Neural progenitor cell (in vitro differentiated cells): ENCODE measurements at places on chromosomes 12 and 14.

DNA sequence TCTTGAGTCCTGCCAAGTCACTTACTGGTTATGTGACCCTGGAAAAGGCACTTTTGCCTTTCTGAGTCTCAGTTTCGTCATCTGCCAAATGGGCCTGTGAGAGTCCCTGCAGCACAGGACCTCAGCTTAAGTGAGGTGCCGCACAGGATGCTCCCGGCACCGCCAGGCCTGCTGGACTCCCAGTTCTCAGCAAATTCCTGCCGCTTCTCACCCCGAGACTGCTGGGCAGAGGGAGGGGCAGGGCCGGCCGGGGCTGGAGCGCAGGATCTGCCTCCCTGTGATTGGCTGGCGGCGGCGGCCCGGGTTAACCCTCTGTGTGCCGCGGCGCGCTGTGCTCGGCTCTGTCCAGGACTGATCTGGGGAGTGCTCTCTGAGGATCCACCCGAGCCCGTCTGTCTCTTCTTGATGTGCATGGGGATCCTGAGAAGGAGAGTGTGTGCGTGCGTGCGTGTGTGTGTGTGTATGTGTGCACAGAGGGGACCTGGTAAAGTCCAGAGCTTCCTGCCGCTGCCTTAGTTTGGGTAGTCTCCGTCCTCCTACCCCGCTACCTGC is 8.6 kb downstream of the SETD1B start:
- DNase-seq: peak; percentile 88

GRCh38 chr12:69623970-69624369 is 13.3 kb upstream of the LRRC10 start:
- DNase-seq: no peak

- no peak for DNase-seq
Observed at GRCh38 chr14:23015618-23016017, 5.7 kb upstream of the C14orf93 start.

- no peak for DNase-seq
Observed at GRCh38 chr14:60622210-60622916, 26.9 kb downstream of the SIX1 start.

GRCh38 chr12:106144847-106145246 is 6.1 kb upstream of the NUAK1 start:
- no peak for DNase-seq

- no peak for DNase-seq
Observed at GRCh38 chr12:63894132-63894531, 49.6 kb downstream of the SRGAP1 start.

GRCh38 chr14:29941401-29941800 is 13.8 kb upstream of the PRKD1 start:
- DNase-seq: no peak

DNA sequence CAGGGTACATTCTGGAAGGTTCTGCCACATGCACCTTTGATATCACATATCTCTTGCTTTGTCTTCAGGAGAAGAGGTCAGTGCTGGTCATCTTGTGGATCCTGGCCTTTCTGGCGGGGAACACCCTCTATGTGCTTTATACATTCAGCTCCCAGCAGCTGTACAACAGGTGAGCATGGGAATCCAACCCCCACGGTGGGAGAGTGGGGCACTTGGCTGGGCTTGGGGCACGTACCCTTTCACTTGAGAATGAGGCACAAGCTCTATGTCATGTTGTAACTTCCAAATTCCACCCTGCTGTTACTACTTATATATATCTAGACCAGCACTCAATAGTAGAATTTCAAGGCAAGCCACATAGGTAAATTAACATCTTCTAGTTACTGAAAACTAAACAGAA is 28.6 kb downstream of the RNFT2 start:
- no peak for DNase-seq

DNA sequence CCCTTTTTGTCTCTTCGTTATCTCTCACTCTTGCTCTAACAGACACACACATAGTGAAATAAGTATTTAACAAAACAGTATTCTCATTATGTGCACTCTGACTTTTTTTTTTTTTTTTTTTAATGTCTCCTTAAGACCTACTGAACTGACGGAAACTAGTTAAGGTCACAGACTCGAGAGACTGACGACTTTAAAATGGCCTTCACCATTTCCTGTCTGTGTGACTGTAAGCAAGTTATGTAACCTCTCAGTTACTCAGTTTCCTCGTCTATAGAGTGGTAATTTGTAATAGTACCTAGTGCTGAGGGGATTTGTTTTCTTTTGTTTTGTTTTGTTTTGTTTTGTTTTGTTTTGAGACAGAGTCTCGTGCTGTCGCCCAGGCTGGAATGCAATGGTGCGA is 284.8 kb downstream of the FBXL14 start:
- DNase-seq: no peak

DNA sequence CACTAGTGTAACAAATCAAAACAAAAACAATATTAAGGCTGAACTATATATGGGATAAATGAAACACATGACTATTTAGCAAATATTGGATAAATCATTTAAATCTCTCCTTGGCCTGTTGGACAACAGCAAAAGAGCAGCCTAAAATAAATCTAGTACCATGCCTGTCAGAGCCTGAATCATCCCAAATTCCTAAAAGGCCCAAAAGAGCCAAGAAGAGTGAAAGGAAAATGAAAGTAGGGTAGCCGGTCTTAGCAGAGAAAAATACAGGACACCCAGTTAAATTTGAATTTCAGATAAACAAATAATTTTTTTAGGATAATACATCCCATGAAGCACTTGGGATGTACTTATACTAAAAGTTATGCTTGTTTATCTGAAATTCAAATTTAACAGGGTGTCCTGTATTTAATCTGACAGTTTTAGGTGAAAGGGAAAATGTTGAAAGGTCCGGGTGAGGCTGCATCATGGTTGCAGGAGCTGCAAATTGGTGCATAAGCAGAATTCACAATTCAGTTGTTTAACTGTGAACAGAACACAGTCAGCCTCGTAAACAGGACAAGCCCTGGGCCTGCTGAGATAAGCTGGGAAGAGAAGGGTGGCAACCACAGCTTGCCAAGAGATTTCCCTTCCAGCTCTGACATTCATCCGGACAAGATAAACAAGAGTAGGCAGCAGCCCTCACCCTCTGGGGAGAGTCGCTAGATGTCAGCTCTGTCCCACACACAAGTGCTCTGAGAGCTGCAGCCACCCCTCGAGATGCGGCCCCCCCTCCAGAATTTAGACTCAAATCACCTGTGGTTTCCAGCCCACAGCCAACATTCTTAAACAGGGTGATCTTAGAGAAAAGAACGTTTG is 30.3 kb downstream of the DMAC2L start:
- peak; percentile 72 for DNase-seq

- DNase-seq: no peak
Observed at GRCh38 chr12:122646517-122647217, 56.5 kb downstream of the HCAR2 start.

DNA sequence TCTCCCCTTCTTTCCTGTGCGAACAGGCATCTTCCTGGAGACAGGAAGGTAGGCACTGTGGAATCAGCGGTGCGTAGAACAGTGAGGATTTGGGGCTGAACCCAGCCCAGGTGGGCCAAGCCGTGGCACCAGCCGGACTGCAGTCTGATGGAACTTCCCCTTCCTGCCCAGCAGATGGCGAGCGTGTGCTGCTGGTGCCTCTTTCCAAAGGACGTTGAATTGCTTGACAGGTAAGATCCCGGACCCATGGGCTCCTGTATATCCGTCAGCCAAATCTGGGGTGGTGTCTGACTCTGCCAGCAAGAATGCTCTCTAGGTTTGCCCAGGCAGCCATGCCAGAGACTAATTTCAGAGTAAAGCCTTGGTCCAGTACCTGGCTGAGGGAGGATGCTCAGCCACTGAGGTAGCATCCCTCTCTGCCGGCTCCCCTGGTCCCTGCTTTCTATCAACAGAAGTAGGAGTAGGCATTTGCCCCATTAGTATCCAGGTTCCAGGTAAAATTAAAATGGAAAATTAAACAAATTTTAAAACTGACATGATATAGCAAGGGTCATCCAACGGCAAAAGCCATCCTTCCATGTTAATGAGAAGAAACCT is 21.1 kb upstream of the KCNA5 start:
- peak; percentile 79 for DNase-seq

DNA sequence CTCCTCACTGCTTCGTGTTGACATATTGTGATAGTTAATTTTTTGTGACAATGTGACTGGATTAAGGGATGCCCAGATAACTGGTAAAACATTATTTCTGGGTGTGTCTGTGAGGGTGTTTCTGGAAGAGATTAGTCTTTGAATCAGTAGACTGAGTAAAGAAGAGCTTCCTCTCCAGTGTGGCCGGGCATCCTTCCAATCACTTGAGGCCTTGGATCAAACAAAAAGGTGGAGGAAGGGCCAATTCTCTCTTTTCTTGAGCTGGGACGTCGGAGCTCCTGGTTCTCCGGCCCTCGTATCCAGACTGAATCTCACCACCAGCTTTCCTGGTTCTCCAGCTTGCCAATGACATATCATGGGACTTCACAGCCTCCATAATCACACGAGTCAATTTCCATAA is 240.4 kb downstream of the CHST11 start:
- no peak for DNase-seq

GRCh38 chr12:121648458-121649028 is 20.9 kb downstream of the MORN3 start:
- DNase-seq: no peak

- peak; percentile 21 for DNase-seq
Observed at GRCh38 chr12:122964439-122965257, 1.6 kb downstream of the ABCB9 start.

GRCh38 chr14:99321955-99322730 is 50.1 kb upstream of the BCL11B start:
- DNase-seq: no peak

DNA sequence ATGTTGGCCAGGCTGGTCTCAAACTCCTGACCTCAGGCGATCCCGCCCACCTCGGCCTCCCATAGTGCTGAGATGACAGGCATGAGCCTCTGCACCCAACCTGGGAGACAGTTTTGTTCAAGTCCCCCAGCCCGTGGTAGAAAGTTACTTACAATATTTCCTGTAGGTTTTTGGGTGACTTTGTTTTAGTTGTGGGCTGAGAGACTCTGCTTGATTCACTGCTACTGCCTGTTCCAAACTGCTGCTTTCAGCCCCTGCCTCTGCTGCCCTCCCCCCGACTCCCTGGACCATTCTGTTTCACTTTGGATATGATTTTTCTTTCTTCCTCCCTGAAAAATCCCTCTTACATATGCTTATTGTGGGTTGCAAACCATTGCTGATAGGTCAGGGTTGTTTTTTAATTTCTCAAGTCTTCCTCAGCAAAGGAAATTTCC is 13.4 kb upstream of the PCNX1 start:
- no peak for DNase-seq

DNA sequence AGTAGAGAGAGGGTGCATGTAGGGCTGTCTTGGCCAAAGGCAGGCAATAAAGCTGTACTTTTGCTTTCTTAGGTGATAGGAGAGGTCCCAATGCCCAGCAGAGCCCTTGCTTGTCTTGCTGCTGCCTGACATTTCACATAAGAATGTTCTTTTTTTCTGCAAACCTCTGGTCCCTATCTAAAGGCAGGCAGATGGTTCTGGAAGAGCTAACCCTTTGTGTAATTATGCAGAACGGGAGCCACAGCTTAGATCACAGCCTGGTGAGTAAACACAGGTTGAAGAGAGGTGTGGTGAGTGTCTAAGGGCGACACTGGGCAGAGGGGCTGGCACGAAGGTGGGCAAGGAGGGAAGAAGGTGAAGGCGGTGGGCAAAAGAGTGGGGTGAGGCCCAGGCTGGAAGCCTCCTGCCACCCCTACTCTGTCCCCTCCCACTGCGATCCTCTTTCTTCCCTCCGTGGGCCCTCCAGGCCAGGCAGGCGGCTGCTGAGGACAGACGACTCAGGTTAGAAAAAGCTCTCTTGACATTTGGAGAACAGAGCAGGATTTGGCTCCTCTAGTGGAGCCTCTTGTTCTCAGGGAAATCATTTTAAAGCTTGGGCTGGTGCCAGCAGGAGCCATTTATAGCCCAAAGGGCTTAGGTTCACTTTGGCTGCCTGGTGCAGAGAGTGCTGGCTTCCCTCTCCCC is 42.8 kb downstream of the PRMT8 start:
- DNase-seq: peak; percentile 33

DNA sequence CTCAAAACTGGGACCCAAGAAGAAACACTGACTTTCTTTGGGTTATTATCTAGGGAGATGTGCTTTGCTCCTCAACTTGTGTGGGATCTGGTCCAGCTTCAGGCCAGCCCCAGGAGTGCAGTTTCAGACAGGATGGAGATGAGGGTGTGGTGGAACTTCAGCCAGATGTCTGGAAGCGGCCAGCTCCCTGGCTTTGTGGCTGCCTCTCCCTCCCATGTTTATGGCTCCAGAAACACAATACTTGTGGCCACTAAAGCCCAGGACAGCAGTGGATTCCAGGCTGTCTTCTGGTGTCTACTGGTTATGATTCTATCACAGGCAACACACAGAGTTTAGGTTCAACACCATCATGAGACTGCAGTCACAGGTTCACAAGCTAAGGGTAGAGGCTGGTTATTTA is 44.2 kb upstream of the EMP1 start:
- DNase-seq: no peak

DNA sequence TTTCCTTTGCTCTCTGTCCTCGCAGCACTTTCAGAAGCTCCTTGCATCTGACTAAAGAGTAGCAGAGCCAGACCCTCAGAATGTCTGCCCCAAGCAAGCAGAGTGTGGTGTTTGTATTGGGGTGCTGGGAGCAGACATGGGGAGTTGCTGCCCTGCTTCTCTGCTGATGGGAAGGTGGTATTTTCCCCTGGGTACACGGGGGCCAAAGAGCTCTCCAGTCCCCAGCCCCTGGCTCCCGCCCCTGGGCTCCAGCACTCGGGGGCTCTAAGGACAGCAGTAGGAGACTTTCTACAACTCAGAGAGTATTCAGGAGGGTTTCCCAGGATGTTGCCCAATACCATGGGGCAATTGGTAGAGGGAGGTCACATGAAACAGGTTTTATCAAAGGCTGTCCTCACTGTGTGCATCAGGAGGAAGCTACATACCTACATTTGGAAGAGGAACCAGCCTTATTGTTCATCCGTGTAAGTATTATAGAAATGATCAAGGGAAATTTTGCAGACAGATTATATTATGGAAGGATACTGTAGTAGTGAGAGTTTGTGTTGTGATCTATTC is 50.3 kb downstream of the DAD1 start:
- DNase-seq: no peak

- no peak for DNase-seq
Observed at GRCh38 chr14:88181072-88181471, 142.0 kb downstream of the KCNK10 start.

DNA sequence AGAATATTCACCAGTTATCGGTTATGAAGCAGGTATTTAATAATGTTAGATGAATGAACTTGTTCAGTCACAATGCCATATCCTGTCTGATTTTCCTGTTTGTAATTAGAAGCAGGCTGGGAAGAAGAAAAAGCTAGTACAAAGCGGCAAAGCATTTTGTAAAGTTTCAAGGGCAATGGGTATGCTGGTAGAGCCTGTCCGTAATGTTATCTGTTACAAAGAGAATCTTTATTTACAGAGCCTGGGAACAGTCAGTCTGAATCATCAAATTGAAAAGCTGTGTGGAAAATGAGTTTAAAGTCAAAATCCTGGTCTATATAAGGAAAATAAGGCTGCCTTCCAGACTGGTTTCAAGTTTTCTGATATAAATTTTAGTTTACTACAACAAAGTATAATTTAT is 40.5 kb downstream of the PARP11 start:
- no peak for DNase-seq

DNA sequence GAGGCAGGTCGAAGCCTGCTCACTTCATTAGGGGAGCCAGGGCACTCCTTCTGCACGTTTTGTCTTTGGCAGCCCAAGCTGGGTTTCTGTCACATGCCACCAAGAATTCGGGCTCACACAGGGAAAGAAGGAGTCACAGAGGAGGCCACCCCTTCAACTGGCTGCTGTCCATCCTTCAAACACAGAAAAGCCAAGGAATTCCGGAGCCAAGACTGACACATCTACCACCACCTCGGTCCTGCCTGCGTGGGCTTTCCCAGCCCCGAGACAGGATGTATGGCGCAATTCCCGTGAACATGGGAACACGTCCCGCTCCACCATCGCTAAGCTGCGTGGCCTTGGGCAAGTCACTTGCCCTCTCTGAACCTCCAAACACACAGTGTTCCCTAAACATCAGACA is 70.4 kb downstream of the NCOR2 start:
- no peak for DNase-seq
